ENCODE measurements at places on chromosomes 5 and 9.

DNA sequence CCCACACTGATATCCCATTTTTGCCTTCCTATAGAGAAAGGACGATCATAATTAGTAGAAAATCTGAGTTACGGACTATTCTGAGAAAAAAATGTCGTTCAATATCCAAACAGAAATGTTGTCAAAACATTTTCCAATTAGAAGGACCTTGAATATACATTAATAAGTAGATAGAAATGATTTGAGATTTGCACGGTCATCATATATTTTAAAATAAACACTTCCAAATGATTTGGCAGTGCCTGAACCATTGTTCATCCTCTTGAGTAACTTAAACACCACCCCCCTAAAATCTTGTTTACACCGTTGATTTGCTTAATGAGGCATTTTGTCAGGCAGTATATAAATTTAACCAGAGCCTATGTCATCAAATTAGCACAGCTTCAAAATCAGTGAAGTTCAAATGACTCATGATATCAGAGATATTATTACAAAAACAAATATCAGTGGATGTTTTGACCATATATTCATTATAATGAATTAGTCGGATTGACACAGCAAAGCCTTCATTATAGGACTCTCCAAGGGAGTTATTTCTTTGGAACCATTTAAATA, 105.0 kb downstream of the ACTL7B start:
- DNase-seq, result no peak

DNA sequence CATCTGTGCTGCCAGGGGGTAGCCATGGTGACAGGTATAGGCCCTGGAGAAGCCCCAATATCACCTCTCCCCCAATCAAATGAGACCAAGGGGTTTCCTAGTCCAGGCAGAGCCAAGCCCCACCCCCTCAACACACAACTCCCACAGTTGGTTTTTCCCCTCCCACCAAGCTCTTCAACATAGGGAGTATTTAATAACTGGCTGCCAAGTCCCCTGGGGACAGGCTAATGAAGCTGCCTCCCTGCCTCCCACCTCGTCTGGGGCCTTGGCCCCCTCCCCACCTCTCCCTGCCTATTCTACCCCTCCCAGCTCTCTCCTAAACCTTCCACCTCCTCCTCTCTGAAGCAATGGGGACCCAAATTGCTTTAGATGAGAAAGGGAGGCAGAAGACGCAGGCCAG, 23.4 kb downstream of the CPLX2 start:
- DNase-seq, result no peak

GRCh38 chr5:60738461-60738860, 38.5 kb upstream of the DEPDC1B start:
- DNase-seq, result no peak

DNA sequence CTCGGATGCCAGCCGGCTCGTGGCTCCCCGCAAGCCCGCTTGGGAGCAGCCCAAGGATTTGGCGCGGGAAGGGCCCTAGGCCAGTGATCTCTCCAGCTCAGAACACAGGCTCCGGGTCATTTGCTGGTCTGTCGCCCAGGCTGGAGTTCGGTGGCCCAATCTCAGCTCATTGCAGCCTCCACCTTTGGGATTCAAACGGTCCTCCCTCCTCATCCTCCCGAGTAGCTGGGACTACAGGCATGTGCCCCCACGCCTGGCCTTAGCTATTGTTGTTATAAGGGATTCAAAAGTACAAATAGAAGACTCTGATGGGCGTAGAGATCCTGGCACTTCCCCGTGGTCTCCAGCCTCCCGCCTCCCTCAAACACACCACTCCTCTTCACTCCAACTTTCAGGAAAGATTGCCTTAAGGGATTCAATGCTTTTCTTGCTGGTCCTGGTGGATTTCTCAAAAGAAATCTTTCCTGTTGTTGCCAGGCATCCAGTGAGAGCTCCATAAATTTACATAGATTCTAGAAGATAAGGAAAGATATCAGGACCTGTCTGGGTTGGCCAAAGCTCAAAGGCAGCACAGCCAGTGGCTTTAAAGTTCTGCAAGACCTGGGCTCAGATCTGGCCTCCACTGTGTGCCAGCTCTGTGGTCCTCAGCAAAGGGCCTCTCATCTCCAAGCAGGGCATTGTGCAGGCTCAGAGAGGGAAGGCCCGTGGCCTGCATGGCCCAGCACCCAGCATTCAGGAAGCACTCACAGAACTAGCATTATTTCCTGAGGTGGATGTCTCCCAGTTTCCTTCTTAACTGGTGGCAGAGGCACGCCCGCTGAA, 1.0 kb downstream of the AIF1L start:
- DNase-seq, result no peak

DNA sequence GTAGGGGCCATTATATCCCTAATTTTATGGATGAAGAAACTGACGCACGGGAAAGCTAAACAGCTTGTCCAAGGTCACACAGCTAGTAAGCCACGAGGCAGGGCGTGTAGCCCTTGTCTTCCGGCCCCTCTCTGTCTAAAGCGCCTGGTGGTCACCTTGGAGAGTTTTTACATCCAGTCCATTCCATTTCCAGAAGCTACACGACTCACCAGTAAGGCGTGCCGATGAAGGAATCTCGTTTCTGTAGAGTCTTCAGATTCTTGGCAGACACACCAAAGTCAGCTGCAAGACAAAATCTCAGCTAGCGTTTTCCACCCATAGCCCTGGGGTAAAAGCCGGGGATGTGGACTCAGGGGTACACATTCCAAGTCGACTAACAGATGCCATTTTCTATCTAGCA, 80.5 kb downstream of the STK10 start:
- DNase-seq, result no peak

GRCh38 chr9:69822116-69822750, 1.6 kb downstream of the CFAP95 start:
- DNase-seq, result no peak

DNA sequence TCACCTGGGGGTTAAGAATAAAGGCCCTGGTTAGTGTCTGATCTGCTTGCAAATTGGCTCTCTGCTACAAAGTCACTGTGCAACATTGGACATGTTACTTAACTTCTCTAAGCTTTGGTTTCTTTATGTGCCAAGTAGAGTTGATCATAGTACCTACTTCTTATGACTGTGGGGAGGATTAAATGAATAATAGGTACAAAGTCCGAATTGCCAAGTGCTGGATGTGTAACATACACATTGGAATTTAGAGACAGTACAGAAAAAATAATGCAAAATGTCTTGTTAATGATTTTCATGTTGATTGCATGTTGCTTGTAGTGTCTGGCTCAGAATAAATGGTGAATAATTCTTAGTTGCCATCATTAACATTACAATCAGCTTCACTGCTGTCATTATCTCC, 2.2 kb downstream of the DOCK8 start:
- DNase-seq, result no peak

Measured in bone marrow (tissue), 2 donors.